CD8-positive, alpha-beta memory T cell (primary cell): ENCODE measurements at places on chromosomes 7 and 10. TPM values are rescaled to one million over a fixed set of nuclear protein-coding genes. Genes with fewer than 3 reads are reported as not detected.

STAG3 gene
- 5.1 TPM for total RNA-seq

DNMBP gene
- total RNA-seq, result 2.0 TPM

MSMB gene
- total RNA-seq, result not detected

DNA sequence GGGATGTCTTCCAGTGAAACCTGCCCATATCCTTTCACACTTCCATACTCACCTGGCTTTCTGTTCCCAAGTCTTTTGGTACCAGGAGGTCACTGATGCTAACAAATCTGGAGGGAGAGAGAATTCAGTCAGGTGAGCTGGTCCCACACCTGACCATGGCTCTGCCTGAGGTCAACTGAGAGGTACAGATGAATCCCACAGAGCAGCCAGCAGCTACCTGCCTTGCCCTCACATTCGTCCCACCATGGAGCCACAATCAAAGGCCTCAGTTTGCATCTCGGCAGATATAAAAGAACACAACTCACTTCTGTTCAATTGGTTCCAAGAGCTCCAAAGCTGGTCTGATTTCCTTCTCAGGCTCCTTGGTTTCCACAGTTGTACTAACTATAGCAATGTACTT, 47.0 kb downstream of the GDI2 start:
- no peak overlapping the region for H3K4me3 ChIP-seq
- no peak for DNase-seq

DNA sequence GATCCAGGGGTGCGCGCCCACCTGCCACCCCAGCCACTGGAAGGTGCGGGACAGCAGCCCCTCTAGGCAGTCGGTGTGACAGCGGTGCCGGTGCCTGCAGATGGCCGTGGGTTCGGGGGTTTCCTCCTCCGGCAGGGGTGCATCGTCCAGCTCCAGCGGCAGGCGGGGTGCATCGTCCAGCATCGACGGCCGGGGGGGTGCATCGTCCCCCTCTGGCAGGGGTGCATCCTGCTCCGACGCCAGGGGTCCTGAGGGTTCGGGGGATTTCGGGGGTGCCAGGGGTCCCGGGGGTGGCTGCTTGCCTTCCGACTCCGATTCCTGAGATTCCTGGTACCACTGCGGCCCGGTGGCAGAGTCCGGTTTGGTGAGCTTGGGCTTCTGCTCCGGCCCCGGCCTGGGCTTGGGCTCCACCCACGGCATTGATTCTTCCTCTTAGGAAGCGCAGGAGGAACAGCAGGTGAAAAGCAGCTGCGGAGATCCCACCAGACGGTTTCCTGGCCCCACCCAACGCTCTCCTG, 90.2 kb upstream of the RAB18 start:
- H3K4me1 ChIP-seq, result no peaks in the 10 kb centered on the region
- no peaks in the 10 kb centered on the region for H3K27me3 ChIP-seq
- H3K36me3 ChIP-seq, result no peaks in the 10 kb centered on the region
- H3K4me3 ChIP-seq, result no peak overlapping the region
- H3K27ac ChIP-seq, result no peak overlapping the region

DNA sequence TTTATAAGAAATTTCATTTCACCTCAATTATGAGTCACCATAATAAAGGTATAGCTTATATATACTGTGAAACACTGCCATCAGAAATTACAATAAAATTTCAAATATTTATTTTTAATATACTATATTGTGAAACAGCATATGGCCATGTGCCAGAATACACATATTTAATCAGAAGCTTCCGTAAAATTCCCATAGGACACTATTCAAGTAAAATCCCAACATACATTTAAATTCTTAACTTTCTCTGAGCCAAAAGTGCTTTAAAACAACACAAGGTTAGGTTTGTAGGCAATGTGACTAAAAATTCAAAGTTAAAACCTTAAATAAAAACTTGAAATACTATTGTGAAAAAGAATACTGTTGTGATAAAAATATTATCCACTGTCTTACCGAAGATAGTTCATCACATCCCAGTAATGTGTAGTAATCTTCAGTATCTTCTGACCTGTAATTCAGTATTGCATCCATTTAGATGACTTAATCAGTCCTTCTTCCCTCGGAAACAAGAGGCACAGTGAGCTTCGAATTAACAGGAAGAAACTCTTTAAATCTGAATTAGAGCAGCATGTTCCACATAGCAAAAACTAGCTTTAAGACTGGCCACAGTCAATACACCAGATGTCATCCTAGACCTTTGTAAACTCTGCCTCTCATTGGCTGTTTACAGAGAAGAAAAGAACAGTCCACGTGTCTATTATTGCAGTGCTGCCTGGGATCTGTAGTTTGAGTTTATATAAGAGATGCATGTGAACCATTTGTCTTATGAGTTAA, at the start of gene DNAJC12:
Gene DNAJC12 (minus strand): TSS at position 648 of the 774 bp plus-strand sequence. CDS start 177 bp downstream, at position 471.
- H3K4me1 ChIP-seq, result no peaks in the 10 kb centered on the region
- H3K36me3 ChIP-seq, result no peaks in the 10 kb centered on the region

DNA sequence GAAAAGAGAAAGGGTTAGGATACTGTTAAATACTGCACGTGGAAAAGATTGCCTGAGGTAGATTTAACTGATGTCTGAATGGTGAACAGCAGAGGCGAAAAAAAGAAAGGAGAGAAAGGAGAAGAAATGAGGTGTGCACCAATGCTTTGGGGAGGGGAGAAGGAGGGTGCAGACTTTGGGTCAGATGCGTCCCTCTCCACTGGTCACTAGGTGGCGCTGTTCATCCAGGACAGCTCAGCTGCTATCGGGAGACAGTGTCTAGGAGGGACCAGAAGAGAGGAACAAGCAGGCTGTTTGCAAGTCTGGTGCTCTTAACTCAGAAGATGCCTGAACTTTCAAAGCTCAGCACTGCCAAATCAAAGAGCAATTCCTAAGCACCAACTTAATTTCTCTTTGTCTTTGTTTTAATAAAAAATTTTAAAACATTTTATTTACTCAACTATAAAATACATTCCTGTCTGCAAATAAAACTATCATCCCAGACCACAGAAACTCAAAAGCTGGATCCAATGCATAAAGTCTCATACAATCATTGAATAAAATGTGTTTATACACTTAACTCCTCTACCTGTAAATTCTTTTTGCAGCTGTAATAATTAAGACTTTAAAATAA, 83.9 kb upstream of the PDLIM1 start:
- no peaks in the 10 kb centered on the region for H3K4me1 ChIP-seq
- H3K27ac ChIP-seq, result no peak overlapping the region
- DNase-seq, result peak; percentile 7
- H3K27me3 ChIP-seq, result no peaks in the 10 kb centered on the region

GRCh38 chr10:87092376-87092860, 2.2 kb downstream of the GLUD1 start:
- no peak for DNase-seq
- peak overlapping the region; percentile 82 for H3K27ac ChIP-seq
- peak overlapping the region; percentile 79 for H3K4me3 ChIP-seq
- peaks cover 37% of the 10 kb centered on the region for H3K4me1 ChIP-seq
- H3K36me3 ChIP-seq, result no peaks in the 10 kb centered on the region
